ENCODE measurements at places on chromosomes 4 and X.

DNA sequence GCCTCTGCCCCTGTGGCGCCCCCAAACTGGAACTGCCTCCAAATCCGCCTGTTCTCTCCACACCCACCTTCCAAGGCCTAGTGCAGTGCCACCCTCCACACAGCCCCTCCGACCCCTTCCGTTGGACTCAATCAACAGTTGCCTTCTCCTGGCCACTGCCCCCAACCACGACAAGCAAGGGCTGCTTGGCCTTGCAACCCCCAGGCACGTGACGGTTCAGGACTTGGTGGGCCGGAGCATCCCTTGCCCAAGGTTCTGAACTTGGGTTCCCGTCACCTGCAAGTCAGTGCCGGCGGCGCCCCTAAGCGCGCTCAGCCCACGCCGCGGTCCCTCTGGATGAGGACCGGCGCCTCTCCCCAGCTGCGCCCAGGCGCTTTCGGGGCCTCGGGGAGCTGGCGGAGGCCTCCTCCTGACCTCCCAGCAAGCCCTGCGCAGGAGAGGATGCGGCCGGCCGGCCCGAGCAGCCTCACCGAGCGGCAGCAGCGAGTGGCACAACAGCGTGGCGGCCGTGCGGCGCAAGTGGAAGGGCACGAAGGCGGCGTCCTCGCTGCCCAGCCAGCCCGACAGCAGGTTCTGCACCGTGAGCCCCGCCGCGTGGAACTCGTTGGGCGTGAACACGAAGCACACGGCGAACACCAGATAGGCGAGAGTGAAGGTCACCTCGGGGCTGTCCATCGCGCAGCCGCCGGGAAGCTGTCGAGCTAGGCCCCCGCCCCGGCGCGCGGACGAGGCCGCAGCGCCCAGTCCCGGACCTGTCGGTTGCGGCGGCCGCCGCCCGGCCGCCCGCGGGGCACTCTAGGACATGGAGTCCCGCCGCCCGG, 750 bp downstream of the TMEM129 start:
- DNase-seq: peak; percentile 77

- DNase-seq: no peak
Measured at GRCh38 chr4:36394352-36394903, 113.0 kb downstream of the DTHD1 start.

DNA sequence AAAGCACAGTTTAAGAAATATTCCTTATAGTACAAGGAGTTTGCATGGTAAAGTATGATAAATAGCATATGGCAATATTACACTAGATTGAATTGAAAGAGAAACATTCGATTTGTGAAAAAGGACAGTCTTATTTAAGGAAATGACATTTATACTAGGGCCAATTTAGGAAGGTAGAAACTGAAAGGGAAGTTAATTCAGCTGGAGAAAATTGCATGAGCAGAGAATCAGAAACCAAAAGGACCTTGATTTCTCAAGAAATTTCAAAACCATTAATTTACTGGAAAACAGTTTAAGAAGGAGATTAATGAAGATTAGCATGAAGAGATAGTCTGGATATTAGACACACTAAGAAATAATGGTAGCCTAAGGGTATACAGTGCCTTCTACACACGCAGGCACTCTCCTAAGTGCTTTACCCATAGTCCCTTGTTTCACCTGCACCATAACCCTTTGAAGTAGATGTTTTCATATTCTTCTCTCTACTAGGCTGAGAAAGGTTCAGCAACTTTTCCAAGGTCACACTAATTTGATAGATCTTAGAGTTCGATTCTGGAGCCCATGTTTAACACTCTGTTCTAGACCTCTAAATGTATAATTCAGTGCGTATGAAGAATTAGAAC, 259.1 kb upstream of the SLIT2 start:
- no peak for DNase-seq

GRCh38 chr4:120037411-120037810, 29.2 kb downstream of the MAD2L1 start:
- no peak for DNase-seq

DNA sequence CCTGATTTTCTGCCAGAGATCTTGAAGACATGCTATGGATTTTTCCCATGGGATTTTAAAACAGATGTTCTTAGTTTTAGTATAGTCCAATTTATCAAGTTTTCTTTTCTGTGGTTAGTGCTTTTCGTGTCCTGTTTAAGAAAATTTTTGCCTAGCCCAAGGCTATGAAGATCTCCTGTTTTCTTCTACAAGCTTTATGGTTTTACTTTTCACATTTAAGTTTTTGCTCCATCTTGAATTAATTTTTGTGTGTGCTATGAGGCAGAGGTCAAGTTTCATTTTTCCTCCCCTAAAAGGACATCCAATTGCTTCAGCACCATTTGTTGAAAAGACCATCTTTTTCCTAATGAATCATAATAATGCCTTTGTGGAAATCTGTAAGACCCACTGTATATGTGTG, 65.6 kb downstream of the POLR2B start:
- DNase-seq: no peak

DNA sequence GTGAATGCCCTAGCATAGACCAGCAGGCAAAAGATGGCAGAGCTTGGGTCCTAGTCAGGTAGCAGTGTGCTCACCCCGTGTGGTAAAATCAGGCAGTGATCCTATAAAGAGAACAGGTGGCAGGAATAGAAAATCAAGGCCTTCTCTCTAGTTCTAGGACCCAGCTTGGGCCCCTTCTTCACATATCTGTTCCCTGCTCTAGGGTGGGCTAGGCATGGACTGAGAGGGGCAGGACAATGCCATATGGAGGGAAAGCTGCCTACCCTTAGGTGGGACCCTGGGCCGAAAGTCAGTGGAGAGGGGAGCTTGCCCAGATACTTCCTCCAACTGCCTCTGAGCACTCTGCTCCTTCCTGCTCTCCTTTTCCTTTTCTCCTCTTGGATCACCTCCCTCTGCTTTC, 117.4 kb upstream of the NALF2 start:
- DNase-seq: no peak
